ENCODE measurements at places on chromosomes 11 and 22. TPM values are rescaled to one million over a fixed set of nuclear protein-coding genes. Genes with fewer than 3 reads are reported as not detected.

THRSP gene
- not detected for total RNA-seq

MN1 gene
- 3.2 TPM for total RNA-seq

GRCh38 chr22:20186183-20186870, 35.5 kb upstream of the CCDC188 start:
- H3K4me1 ChIP-seq: no peaks in the 10 kb centered on the region
- no peak overlapping the region for H3K27ac ChIP-seq
- no peak overlapping the region for H3K4me3 ChIP-seq
- H3K36me3 ChIP-seq: no peaks in the 10 kb centered on the region

- DNase-seq: no peak
- H3K4me1 ChIP-seq: no peaks in the 10 kb centered on the region
- H3K4me3 ChIP-seq: no peak overlapping the region
- H3K27ac ChIP-seq: no peak overlapping the region
- no peaks in the 10 kb centered on the region for H3K36me3 ChIP-seq
Observed at GRCh38 chr22:29689206-29689879, 30.5 kb upstream of the CABP7 start.

DDI1 gene
- total RNA-seq: not detected

FIBIN gene
- 85.4 TPM for total RNA-seq

DNA sequence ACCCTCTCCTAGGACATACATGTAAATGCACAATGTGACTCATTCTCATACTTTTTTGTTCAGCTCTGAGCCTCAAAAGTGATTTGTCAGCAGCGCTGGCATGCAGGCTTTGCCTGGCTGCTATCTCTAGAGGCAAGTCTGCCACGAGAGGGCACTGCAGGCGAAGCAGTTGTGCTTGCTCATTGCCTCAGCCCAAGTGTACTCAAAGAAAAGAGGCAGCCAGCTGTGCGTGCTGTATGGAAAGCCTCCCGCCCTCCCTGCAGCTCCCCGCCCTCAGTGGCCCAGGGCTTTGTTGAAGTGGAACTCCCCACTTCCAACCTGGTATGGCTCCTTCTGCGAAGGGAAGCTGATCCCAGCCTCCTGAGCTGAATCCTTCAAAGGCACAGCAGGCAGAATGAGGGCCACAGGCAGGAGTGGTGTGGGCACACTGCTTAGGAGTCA, 16.3 kb downstream of the SDHAF2 start:
- no peak overlapping the region for H3K27ac ChIP-seq
- no peaks in the 10 kb centered on the region for H3K4me1 ChIP-seq
- H3K27me3 ChIP-seq: no peaks in the 10 kb centered on the region

DNA sequence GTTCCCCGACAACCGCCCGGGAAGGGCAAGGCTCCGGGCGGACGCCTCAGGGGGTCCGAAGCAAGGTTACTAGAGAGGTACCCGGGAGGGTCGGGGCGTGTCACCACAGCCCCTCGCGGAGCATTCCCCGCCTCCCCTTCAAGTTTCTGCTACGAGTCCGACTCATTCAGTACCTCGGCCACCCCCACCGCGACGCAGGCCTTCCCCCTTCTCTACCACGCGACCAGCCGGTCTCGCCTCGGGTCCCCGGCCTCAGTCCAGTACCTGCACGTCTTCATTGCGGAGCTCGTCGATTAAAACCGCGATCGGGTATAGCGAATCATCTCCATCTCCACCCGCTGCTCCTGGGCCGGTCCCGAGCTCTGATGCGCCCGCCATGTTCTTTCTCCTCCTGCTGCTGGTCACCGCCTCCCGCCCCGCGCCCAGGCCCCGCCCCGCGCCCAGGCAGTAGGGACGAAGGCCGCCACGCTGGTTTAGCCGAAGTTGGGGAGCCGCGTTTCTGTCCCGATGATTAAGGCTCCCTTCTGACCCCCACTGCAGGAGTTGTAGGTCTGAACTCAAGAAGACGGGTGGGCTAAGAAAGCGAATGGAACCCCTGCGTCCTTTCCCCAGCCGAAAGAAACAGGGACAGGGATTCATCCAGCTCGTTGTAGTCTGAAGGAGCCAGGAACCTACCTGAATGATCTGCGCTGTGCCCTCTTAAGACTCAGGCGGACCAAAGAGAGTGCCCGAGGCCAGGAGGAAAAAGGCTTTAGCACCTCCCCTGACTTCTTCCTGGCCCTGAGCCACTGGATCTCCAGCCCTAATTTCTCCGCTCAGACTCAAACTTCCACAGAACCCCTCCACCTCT, at the start of gene PPP2R1B:
Gene PPP2R1B, minus strand, starts transcription at position 406 of the 850 bp plus-strand sequence. Its CDS starts 28 bp downstream, at position 378.
- peaks cover 7% of the 10 kb centered on the region for H3K36me3 ChIP-seq
- H3K4me3 ChIP-seq: peak within 1 kb of the TSS; percentile 92

P4HA3 gene
- total RNA-seq: 1.2 TPM

- peak overlapping the region; percentile 36 for H3K4me3 ChIP-seq
- H3K27me3 ChIP-seq: no peaks in the 10 kb centered on the region
- peaks cover 23% of the 10 kb centered on the region for H3K36me3 ChIP-seq
- no peak overlapping the region for H3K27ac ChIP-seq
- peaks cover 9% of the 10 kb centered on the region for H3K4me1 ChIP-seq
Observed at GRCh38 chr22:49825944-49826602, 1.6 kb downstream of the BRD1 start.

OR51E2 gene
- total RNA-seq: 1.2 TPM

SLC35F2 gene
- total RNA-seq: 16.6 TPM
